ENCODE measurements at places on chromosomes 2 and 18.
A peak's percentile ranks its signal among the peaks of the same experiment; 100 is the strongest.

GRCh38 chr2:68236876-68237275, 15.5 kb downstream of the PPP3R1 start:
- DNase-seq, result no peak

DNA sequence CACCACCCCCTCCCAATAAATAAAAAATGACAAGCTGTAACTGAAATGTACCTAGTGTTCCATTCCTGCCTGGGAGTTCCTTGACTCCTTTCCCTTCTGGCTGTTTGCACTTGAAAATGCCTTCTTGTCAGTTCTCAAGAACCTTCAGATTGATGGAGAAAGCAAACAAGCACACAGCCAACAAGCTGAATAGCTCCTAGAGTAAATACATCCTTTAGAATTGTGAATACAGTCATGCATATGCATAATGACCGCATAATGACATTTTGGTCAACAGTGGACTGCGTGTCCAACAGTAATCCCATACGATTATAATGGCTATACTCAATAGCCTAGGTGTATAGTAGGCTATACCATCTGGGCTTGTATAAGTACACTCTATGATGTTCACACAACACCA, 97.0 kb downstream of the LYPD6 start:
- DNase-seq, result no peak

DNA sequence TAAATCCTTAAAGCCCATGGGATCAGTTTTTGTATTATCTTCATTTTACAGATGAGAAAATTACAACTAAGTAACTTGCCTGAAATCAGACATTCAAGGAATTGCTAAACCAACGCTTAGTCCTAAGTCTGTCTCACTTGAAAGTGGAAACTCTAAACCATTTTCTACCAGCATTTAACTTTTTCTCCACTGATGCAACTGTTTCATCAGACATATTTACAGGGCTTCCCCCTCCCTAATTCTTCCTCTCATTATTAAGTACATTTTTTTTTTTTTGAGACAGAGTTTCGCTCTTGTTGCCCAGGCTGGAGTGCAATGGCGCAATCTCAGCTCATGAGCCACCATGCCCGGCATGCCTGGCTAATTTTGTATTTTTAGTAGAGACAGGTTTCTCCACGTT, 88.6 kb downstream of the ACVR1C start:
- no peak for DNase-seq

- no peak for DNase-seq
These were observed 42.1 kb upstream of the TMEM131 start for GRCh38 chr2:98037666-98038336.

- no peak for DNase-seq
These were observed 54.9 kb downstream of the SDC1 start for GRCh38 chr2:20169796-20170703.

- peak; percentile 72 for DNase-seq
These were observed 13.0 kb downstream of the TEX44 start for GRCh38 chr2:231605607-231606091.

DNA sequence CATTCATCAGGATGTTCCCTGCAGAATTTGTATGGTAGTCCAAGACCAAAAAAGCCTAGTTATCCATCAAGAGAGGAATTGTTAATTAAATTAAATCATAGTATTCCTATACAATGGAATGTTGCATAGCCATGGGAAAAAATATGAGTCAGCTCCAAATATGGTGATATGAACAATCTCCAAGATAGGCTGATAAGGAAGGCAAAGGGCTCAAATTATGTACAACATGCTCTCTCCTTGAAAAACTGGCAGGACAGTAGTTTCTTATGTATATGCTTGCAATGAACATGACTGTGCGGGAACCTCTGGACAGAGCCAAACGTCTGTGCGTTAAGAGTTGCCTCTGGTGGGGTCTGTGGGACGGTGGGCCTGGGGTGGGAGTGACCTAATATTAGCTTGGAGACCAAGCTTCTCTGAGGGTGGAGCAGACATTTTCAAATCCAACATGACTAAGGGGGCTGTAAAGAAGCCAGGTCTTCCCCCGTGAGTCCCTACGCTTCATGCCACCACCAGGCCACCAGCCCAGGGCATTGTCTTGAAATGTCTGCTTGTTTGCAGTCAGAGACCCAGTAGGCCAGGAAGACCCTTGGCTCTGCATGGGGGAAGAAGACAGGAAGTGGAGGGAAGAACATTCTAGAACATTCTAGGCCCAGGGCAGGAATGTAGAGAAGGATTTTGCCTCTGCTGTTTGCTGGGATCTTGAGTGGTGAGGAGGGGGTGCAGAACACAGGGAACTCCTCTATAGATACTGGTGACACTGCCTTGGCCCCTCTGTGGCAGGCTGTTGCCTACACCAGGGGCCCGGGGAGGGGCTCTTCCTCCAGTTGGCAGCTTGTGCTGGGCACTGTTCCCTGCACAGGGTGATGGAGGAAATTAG, 244.0 kb upstream of the HS6ST1 start:
- DNase-seq, result no peak

GRCh38 chr2:208266553-208266893, 468 bp downstream of the PIKFYVE start:
- no peak for DNase-seq

GRCh38 chr2:64999754-65000153, 10.6 kb downstream of the SLC1A4 start:
- no peak for DNase-seq

DNA sequence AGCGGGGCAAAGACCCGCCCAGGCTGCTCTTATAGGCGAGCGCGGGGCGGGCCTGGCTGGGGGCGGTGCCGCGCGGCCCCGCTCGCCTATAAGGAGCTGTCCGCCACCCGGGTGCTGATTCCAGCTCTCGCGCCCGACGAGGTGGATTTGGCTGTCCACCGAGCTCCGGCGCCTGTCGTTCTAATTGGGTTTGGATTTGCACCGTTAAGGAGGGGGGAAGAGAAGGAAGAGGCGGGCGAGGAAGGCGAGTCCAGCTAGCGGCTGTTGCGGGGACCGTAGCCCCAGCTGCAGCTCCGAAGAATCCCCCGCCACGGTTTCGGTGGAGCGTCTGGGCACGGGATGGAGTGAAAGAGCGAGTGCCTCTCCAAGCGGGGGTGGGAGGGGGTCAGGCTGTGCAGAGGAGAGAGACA, at the start of gene CNTNAP5:
TSS of gene CNTNAP5 (plus strand) at position 117 of the 410 bp plus-strand sequence. CDS start 364 bp downstream, outside the sequence.
- peak; percentile 63 for DNase-seq

DNA sequence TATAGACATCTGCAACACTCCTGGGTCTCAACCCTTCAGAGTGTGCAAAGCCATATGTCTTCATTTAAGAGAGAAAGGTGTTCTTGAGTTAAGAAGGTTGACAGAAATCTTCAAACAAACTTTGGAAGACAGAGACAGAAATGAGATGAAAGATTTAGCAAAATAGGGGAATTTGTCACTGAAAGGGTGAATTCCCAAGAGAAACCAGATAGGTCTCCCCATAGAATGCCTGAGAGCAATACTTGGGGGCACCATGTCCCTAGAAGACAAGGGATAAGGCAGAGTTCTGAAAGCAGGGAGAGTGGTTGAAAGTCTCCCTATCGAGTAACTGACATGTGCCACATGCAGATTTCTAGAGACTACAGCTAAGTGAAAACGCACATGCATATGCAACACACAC, 50.0 kb downstream of the AP1S3 start:
- no peak for DNase-seq

- no peak for DNase-seq
These were observed 995.6 kb upstream of the FANCL start for GRCh38 chr2:59236723-59237122.

- DNase-seq, result peak; percentile 34
These were observed 901 bp upstream of the MFSD6 start for GRCh38 chr2:190407246-190407661.

DNA sequence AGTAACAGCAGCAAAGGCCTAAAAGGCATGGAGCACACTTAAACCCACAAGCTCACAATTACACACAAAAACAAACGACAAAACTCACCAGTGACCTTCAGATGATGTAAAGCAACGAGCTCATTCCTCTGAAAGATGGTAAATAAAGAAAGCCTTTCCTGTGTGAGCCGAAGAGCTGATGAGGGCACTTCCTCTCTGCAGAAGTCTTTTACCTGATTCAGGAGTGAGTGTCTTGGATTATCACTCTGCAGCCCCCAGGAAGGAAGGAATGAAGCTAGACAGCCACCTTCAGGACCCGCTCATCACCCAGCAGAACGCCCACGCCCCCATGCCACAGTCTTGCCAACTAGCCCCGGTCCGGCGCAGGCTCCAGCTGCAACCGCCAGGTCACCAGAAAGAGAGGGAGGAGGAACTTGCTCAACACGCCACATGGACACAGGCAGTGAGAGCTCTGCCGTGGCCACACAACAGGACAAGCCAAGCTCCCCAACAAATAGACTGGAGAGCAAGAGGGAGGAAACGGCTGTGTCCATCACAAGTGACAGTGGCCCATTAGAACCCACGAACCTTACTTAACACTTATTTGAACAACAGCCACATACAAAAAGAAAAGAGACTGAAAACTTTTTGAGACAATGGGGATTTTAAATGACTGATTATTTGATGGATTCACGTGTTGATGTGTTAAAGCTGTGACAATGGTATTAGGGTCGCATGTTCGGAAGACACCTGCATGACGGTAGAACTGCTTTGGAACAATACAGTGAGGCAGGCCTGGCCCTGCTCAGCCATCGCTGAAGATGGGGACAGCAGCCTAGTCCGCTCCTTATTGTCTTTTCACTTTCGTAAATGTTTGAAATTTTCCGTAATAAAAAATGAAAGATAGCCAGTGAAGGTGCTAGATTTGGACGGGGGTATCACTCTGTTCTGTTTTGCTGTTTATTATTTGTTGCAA, 127.3 kb downstream of the HDAC4 start:
- DNase-seq, result no peak

DNA sequence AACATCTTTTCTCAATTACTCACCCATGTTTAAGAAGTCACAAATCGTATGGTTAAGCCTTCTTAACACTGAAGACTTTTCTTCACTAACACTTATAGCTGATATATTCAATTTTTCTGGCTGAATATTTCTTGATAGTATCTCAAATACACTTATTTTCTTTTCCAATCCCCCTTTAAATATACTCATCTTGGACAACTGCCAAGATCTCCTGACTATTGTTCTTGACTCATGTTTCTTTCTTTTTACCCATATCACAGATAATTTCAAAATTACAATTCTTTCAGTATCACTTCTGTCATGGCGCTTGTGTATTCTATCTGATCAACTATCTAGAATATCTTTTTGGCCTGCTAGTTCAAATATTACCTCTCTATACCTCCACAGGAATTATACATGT, 954.3 kb upstream of the ACVR2A start:
- no peak for DNase-seq

DNA sequence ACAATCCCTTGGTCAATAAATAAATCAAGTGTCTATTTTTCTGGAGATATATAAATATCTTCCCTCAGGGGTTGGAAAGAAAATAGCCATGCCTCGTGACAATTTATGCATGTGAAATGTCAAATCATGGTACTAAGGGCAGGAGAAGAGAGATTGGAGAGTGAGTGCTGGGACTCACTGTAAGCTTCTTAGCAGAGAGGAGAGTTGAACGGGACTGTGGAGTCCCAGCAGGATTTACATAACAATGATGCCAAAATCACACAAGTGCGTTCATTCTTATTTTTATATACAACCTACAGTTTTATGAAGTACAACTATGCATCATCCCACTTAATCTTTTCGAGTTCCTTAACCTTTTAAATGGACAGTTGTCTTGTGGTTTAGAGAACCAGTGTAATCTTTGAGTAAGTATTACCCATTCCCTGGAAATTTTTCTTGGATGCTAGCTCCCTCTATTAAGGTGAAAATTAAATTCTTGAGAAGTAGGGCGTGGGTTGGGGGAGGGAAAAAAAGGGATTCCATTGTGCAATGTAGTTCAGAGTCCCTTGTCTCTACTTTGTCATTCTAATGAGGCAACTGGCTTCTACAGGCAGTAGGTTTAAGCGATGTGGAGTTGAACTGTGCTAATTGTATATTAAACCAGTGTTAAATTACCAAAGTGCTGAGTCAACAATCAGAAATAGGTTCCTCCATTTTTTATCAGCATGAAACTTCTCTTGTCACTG, 143.6 kb upstream of the EPHA4 start:
- DNase-seq, result no peak

DNA sequence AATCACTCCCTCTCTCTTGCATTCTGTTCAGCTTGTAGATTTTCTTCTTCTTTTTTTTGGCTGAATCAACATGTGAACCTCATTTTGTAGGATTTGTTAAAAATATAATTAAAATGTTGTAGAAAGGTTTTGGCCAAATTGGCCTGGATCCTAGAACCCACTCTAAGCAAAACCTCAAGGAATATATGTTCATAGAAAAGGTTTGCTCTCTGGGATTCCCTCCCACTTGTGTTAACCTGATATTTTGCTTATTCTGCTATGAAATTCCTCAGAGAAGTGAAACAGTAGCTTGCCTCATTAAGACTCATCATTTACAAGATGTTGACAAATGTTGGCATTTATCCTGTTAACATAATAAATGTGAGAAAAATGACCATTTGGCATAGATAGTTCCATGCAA, 456.7 kb downstream of the TMEM182 start:
- no peak for DNase-seq

DNA sequence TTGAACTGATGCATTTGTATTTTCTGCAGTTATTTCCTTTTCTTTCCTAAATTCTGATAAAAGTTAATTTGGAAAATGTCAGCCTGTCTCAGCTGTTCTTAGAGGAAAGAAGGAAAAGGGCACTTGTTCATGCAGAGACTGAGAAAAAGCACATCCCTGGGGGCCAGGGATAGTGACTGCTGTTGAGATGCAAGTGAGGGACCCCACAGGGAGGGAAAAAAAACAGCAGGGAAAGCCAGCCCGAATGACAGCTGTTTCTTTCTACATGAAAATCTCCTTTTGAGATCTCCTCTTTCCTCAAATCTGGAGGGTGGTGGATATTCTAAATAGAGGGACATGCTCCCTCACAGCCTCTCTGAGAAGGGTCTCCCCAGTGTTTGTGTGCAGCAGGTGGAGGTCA, 14.0 kb upstream of the MTA3 start:
- DNase-seq, result no peak

DNA sequence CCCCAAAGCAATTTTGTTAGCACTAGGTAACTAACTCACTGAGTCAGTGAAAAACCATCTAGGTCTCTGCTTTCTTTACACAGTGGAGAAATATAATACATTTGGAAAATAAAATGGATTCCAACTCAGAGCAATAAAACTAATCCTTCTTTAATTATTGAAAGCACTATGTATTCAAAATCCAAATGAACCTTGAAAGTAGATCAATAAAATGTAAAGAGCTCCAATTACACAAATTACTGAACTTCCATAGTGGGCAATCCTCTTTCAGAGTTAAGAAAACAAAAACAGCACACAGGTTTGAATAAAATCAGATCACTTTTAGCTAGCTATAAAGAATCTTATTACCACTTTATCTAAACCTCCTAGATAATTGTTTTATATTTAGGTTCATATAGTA, 208.1 kb downstream of the NR4A2 start:
- DNase-seq, result no peak

- DNase-seq, result no peak
These were observed 62.0 kb upstream of the ATL2 start for GRCh38 chr2:38438883-38439612.

DNA sequence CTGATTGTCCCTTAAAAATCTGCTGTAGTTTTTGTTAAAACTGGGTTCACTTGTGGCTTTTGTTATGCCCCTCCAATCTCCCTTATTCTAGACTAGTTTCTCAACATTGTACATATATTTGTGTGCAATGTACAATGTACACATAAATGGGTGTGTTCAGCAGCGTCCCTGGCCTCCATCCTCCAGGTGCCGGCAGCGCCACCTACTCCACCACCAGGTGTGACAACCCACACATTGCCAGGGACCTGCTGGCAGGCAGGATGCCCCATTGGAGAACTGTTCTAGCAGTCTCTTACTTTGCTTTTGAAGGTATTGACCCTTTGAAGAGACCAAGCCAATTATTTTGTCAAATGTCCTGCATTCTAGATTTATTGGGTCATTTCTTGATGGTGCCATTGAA, 75.4 kb downstream of the SH3RF3 start:
- no peak for DNase-seq

GRCh38 chr2:10471046-10471571, 23.0 kb upstream of the ODC1 start:
- DNase-seq, result no peak
